NCI-H1417 treated with DMSO at 0.1 percent for 48 hours (cell line): ENCODE measurements at places on chromosomes 1 and 21.

- DNase-seq = no peak
Measured at GRCh38 chr21:27690426-27690825, 723.5 kb upstream of the ADAMTS5 start.

DNA sequence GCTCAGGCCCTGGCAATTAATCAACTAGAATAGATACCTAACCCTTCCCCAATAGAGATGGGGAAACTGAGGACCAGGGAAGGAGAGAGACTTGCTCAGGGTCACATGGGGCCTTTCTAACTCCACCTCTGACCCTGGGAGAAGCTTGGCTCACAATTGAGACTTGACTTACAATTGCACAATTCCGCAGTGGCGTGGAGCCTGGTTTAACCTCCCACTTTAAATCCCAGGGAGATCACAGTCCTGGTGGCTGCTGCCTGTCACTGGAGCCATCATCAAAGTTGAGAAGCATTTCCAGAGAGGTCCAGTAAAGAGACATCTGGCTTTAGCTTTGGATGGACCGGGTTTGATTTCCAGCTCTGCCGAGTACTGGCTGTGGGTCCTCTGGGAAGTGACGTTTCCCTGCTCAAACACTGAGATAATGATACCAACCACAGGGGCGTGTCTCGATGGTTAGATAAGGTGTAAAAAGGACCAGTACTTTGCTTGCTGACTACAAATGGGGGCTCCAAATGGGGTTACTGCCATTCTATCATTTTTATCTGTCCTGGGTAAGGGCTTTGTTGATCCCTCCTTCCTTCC is 39.3 kb downstream of the TRIM62 start:
- no peak for DNase-seq

DNA sequence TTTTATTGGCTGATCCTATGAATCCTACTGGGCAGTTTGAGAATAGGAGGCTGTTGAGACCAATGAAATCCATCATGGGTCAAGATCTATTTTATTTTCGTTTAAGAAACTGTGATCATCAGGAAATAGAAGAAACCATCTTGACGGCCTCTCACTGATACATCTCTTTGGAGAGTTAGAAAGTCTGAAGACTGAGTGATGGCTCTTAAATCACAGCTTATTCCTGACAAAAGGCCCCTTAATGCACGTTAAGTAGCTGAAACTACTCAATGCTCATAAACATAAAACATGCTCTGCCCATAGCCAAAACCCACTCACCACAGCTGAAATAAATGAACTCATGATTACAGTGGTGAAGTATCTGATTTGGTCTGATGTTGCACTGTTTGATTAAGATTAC is 784.5 kb upstream of the NEGR1 start:
- DNase-seq = no peak

DNA sequence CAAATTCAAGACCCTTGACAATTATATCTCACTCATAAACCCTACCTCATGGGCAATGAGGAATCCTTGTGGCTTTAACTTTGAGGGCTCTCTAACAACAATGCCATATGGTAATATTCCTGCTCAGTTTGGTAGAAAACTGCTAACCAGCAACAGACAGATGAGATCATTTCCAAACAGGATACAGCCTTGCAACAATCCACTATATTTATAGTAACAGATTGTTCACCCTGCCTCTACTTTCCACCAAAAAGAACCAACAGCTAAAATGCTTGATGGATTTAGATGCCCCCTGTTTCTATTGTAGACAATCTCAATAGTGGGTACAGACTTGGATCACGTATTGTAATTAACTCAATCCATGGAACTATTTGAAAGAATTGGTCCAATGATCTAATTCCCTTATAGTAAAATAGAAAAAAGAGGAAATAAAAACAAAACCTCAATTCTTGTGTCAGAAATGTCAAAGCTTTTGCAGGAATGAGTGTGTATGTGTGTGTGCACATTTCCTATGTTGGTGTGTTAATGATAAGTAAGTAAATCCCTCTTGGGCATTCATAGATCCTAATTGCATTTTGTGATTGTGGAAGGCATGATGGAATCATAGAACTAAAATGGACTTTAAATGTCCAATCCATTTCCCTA is 100.0 kb upstream of the EDEM3 start:
- DNase-seq = no peak

- DNase-seq = no peak
Measured at GRCh38 chr21:37478794-37479193, 112.2 kb downstream of the DYRK1A start.

GRCh38 chr1:99018313-99018712 is 13.7 kb upstream of the PLPPR5 start:
- no peak for DNase-seq

DNA sequence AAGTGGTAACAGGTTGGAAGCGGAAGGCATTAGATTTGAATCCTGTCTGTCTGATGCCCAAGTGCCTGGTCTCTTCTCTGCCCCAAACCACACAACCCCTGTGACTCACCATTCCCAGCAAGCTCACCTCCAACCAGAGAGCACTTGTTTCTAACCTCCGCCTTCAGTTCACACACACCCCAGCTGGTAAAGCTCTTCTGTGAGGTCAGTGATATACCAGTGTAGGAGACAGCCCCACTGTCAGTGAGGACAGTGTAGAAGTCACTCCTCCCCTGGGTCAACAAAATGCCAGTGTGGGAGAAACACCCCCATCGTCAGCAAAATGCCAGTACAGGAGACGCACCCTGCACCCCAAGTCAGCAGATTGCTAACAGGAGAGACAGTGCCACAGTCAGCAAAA is 2.6 kb downstream of the RIMS3 start:
- no peak for DNase-seq

DNA sequence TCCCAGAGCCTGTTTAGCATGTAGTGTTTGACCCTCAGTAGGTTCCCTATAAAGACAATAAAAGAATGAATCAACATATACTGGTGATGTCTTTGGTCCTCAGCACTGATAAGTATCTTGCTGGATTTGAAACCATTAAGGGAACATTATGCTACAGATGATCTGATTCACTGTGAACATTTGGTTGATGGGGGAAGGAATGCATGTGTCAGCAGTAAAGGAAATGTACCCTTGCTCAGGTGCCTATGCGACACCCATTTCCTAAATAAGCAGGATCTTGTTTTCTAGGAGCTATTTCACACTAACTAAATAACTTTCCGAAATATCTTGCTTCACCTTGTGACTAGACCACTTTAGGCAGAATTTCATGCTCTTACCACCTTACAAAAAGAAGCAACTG is 13.0 kb downstream of the TEX38 start:
- no peak for DNase-seq

- DNase-seq = no peak
Measured at GRCh38 chr1:112686835-112687234, 12.4 kb downstream of the MOV10 start.

- DNase-seq = no peak
Measured at GRCh38 chr1:15701784-15702183, 17.7 kb downstream of the PLEKHM2 start.

DNA sequence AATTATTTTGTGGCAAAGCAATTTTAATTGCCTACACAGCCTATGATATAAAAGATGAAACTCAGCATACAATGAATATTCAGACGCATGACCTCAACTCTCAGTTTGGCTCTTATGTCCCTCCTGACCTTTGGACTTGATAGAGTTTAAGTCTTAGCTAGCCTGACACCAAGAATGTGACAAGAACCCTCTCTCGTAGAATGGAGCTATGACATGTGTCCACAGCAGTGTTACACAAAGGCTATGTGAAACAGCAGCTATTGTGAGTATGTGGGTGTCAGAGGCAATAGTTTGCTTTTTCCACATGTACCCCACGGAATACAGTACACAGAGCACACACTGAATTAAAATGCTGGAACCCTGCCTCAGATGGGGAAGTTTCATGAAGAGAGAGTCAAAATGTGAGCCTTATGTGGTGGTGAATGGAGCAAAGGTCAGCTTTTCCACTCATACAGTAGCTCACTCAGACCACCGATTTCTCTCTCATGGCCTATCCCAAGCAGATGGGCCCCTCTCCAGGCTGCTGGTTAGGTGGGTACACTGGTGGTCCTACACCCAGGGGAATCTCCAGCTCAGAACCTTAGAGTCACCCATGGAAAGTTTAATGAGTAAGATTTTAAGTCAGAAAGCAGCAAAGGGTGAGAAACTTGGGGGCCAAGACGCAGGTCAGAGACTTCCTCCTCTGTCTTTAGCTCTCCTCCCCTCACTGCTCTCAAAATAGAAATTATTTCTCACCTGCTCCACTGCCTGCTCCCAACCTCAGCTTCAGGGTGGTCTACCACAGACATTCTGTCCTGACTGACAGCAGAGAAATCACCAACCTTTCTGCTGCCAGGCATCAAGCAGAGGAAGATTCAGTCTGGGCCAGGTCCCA is 10.1 kb upstream of the XCL2 start:
- DNase-seq = no peak

- no peak for DNase-seq
Measured at GRCh38 chr1:198922638-198923430, 284.0 kb downstream of the PTPRC start.

DNA sequence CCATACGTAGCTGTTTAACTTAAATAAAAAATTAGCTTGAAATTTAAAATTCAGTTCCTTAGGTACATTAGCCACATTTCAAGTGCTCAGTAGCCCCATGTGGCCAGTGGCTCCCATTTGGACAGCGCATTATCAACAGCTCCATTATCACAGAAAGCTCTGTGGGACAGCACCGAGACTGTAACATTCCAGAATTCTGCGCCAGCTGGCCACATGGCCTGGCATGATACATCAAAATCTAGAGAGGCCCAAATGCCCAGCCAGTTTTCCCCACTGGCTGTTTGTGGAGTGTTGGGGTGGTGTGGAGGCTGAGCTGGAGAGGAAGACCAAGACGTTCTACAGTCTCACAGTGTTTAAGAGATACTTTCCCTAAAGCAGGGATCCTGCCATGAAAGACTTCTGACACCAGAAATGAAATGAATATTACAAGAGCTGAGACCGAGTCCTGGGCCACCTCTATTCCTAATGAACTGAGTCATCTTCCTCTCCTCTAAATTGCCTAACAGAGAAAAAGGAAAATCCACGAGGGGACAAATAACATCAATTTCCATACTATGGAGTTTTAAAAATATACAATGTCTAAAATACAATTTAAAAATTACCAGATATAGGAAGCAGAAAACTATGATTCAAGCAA is 27.3 kb upstream of the ACTA1 start:
- DNase-seq = no peak

DNA sequence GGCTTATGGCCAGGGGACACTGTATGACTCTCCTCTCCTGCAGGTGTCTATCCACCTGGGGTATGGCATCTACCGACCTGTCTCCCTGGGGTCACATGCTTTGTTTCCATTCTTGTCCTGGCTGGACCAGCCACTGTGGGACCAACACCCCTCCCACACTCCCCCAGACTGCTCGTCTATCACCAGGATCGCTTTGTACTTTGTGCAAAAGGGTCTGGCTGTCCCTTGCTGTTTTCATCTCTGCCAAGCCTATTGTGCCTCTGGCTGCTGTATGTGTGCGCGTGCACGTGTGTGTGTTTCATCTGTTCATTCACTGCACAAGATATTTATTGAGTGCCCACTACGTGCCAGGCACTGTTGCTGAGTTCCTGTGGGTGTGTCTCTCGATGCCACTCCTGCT is 25.5 kb downstream of the ETNK2 start:
- no peak for DNase-seq

DNA sequence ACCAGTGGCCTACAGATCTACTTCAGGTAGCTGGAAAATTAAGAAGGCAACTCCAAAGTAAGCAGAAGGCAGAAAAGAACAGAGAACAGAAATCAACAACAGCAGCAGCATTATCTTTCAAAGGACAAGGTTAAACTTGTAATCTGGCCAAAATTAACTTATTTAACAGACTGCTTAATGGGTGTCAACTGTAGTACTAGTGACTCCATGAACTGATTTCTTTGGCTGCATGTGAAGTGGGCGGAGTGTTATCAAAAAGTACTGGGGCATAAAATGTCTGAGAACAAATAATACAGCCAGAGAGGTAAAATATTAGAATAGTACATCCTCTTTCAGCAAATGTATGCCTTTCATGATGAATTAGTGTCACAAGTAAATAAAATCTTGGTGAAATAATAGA is 24.6 kb upstream of the NADK start:
- no peak for DNase-seq

- no peak for DNase-seq
Measured at GRCh38 chr1:204072931-204073836, at the start of gene SOX13. TSS of gene SOX13 (plus strand) at chr1:204073115. CDS start at chr1:204112916, 39,801 bp downstream.

DNA sequence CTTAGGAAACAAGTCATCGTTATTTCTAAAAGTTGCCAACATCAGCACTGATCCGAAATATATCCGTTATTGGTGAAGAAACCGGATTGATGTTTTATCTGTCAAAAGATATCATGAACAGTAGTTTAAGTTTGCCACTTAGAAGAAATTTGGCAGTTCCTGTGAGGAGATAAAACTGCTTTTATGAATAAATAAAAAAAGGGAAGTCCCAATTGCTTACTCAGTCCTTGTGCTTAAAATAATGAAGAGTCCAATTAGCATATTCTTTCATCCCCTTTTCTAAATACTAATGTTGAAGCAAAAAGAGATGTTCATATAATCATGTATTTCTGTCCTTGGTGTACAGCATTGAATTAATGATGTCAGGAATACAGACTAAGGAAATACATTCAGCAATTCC is 164.6 kb downstream of the NCAM2 start:
- DNase-seq = no peak

- no peak for DNase-seq
Measured at GRCh38 chr1:220878191-220879075, 810 bp upstream of the HLX start.

DNA sequence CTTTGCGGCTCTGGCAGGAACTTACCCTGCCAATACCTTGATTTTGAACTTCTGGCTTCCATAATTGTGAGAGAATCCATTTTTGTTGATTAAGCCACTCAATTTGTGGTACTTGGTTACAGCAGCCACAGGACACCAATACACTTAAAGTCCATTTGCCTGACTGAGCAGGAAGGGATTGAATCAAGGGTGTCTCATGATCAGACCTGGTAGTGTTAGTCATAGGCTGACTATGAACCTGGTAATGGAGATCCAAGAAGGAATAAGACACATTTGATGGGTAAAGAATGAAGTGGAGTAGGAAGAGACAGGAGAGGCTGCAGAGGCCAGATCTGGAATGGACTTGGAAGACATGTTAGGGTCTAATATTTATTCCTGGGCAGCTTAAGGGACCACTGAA is 31.2 kb upstream of the MAP1LC3C start:
- DNase-seq = no peak

DNA sequence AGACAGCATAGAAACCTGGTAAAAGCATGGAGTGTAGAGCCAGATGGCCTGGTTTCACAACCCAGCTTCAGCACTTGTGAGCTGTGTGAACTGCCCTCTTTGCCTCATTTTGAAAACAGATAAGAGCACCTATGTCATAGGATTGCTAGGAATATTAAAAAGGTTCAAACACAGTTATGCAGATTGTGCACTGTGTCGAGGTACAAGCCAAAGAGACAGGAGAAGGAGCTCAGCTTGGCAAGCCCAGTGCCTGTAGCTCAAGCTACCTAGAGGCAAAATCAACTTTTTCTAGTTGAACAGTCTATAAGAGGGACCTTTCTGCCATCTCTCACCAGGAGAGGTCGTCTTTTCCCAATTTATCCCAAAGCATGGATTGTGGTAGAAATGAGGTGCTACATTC is 5.0 kb downstream of the CHODL start:
- no peak for DNase-seq

GRCh38 chr1:212491454-212491853 is 58.7 kb downstream of the NENF start:
- DNase-seq = no peak
